ENCODE measurements at places on chromosomes 7 and 10.

DNA sequence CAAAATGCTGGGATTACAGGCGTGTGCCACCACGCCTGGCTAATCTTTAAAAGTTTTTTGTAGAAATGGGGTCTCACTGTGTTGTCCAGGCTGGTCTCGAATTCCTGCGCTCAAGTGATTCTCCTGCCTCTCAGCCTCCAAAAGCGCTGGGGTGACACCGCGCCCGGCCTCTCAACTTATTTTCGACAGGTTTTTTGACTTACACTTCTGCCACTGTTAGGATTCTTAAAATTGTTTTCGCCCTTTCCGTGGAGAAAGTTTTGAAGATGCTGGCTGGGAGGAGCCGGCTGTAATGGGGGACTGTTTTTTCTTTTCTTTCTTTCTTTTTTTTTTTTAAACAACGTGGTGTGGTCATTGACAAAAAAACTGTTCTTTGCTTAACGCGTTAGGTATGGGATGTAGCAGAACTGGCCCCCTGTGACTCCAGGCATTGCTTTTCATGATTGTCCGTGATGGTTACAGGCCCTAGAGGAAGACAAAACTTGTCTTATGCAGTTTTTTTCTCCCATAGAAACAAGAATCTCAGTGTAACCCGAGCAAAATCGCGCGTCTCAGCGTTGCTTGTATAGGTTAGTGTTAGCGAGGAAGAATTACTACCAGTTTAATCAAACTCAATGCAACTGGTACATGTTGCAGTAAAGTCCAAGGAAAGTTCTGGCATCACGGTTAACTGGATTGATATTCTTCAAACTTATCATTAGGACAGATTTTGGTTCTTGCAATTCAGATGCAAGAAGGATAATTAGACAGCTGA, 72.2 kb downstream of the DAGLB start:
- DNase-seq, result no peak

GRCh38 chr7:155878250-155878649, 66.0 kb upstream of the SHH start:
- DNase-seq, result no peak

DNA sequence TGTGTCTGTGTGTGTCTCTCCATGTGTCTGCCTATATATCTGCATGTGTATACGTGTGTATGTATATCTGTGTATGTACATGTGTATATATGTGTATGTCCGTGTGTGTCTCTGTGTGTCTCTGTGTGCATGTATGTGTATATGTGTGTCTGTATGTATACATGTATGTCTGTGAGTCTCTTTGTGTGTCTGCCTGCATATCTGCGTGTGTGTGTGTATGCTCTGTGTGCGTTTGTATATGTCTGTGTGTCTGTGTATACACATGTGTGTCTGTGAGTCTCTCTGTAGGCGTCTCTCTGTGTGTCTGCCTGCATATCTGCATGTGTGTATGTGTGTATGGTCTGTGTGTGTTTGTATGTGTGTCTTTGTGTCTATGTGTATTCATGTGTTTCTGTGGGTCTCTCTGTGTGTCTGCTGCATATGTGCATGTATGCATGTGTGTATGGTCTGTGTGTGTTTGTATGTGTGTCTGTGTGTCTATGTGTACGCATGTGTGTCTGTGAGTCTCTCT, 23.7 kb upstream of the KLF6 start:
- DNase-seq, result no peak

DNA sequence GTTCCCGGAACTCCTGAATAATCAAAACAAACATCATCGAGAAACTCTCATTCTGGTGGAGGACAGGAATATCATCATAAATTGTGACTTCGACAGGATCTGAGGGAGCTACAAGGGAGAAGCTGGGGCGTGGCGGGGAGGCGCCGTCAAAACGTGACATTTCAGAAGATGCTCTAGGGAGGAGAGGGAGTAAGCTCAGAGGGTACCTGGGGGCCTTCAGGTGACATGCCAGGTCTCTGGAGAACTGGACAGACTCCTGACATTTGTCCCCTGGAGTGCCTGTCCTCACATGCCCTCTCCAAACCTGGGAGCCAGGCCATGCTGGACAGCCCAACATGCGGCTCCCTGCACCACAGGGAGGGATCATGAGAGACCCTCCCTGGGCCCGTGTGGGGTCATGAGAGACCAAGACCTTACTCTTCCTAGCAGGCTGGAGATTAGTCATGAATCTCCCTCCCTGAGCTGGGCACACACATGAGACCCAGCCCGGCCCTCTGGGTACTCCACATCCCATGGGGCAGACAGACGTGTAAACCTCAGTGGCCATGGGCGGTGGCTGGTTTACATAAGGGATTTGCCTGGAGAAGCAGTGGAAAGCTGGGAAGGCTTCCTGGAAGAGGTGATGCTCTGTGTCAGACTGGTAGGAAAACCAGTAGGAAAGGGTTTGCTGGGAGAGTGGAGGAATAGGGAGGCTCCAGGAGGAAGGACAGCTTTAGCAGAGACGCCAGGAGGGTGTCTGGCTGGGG, 81.0 kb downstream of the MYL10 start:
- no peak for DNase-seq

DNA sequence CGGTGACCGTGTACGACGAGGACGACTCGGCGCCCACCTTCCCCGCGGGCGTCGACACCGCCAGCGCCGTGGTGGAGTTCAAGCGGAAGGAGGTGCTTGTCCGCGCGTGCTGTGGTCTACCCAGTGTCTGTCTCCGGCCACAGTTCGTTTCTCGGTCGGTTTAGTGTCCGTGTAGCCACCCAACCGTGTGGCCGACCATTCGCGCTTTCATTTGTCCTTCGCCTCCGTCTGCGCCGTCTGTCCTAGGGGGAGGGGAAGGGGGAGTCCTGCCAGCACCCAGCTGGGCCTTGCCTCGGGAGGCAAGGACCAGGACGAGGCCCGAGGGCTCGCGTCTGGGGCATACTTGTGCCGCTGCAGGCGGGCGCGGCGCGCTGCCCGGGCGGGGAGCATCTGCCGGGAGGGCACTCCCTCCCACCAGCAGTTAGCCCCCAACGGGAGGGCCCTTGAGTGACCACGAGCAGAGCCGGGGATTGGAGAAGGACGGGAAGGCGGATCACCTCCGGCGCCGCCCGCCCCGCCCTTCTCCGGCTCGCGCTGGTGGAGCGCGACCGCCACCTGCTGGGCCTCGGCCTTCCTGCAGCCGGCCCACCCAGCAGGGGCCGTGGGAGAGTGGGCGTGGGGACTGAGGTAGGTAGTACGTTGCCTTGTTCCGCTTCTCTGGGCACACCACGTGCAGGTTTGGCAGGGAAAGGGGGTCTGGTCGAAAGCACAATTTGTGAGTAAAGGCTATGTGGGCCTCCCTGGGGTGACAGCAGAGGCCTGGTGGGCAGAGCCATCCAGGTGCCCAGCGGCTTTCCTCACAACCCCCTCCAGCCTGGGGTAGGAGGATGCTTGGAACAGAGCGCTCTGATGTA, 28.5 kb downstream of the RET start:
- DNase-seq, result peak; percentile 31

DNA sequence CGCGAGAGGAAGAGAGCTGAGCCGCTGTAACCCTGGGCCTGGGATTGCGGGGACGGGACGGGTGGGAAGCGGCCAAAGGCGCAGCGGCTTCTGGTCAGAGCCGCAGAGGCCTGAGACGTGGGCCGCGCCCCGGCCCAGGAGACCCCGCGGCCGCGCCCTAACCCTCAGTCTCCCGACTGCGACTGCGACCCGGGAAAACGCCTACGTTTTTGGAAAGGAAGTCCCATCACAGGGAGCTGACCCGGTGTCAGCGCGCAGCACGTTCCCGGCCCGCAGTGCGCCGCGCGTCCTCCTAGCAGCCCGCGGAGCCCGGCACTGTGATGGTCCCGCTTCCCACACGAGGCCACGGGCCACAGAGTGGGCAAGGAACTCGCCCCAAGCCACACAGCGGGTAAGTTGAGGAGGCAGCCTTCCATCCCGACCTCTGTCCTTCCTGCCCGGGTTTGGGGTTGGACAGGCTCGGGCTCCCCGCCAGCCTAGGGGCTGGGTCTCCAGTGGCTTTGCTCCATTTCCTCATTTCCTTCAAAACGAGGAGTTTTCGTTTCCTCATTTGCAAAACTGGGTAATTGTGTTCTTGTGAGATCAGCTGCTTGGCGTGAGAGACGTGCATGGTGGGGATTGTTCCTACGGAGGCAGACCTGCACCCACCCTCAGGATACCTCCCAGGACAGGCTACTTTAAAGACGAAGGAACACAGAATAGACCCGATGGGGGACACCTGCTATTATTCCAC, 1.2 kb downstream of the GPNMB start:
- DNase-seq, result no peak

DNA sequence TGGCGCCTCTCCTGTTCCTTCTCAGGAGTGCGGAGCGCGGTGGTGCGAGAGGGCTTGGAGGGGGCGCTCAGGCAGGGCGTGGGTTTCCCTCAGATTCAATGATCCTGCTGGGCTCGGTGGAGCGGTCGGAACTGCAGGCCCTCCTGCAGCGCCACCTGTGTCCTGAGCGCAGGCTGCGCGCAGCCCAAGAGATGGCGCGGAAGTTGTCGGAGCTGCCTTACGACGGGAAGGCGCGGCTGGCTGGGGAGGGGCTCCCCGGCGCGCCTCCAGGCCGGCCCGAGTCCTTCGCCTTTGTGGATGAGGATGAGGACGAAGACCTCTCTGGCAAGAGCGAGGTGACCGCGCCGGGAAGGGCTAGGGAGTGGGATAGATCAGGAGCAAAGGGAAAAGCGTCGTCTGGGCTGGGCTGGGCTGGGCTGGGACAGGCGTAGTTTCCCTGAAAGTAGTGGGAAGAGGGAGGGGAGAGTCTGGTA, 17.0 kb downstream of the FAM131B start:
- DNase-seq, result no peak

- no peak for DNase-seq
Measured at GRCh38 chr10:99280472-99280871, 44.8 kb upstream of the HPSE2 start.

DNA sequence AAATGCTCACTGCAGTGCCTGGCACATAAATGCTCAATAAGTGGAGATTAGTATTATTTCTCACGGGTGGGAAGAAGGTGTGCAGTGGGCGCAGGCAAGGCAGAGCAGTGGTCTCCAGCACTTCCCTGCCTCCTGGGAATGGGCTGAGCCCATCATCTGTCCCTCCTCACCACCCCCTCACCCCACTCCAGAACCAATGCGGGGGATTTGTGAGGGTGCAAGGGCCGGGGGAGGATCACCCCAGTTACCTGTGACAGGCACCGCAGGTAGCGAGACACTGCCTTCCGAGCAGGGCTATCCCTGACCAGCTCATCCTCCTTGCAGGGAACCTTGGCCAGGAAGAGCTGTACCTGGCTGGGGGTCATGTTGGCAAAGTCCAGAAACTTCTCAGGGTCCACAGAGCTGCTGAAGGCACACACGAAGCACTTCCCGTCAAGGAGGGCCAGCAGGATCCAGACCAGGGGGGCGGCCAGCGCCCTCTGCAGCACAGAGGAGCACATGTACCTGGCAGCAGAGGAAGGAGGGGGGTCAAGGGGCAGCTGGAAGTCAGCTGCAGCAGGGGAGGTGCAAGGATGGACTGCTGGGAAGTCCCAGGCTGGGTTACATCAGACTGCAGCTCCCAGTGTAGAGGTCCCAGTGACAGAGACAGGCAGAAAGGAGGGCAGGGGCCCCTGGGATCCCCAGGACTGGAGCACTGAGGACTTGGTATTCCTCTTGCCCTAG, 2.8 kb downstream of the CALHM3 start:
- no peak for DNase-seq

- DNase-seq, result no peak
Measured at GRCh38 chr7:107503687-107504086, 33.8 kb downstream of the GPR22 start.

GRCh38 chr10:113369365-113369694, 183.5 kb upstream of the HABP2 start:
- DNase-seq, result no peak

- DNase-seq, result no peak
Measured at GRCh38 chr10:17838080-17838648, 29.0 kb downstream of the MRC1 start.

GRCh38 chr10:17005621-17006566, 123.7 kb downstream of the CUBN start:
- no peak for DNase-seq

DNA sequence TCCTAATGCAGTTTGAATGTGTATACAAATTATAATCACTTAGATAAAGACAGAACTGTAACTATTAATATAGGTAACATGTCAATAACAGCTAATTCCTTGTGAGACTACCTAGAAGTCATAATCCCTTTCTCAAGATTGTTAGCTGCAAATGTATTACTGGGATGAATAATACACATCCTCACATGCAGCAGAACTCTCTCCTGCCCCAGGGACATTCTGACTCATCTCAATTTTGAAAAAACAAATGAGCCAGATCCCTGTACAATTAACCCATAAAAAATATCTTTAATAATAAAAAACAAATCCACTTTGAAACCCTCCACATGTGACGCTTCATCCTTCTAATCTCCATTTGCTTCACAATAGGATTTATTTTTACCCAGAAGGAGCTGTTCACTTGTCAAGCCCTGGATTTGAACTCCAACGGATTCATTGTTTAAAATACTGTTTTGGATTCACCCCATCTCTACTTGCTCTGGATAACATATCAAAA, 428.4 kb upstream of the TEX47 start:
- no peak for DNase-seq

- DNase-seq, result peak; percentile 63
Measured at GRCh38 chr7:7221599-7222038, 39.3 kb downstream of the C1GALT1 start.

DNA sequence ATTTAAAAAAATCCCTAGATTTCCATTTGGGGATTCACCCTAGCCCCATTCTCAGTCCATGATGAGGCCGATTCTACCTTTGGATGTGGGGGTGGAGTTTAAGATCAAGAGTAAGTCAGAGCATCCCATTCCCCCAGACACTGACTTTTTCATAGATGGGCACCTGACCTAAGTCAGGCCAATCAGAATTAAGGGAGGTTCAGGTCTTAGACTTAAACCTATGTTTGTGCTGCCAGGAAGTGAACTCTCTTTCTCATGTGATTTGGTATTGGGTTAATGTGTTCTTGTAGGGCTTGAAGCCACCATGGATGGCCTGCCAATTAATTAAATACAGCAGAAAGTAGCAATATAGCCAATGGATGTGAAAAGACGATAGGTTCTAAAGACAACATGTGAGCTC, 30.1 kb downstream of the HOXA1 start:
- no peak for DNase-seq

GRCh38 chr7:2107386-2108070, 125.2 kb downstream of the MAD1L1 start:
- DNase-seq, result no peak

GRCh38 chr10:69239136-69239535, 19.0 kb downstream of the HKDC1 start:
- DNase-seq, result no peak

- DNase-seq, result no peak
Measured at GRCh38 chr7:75985009-75985517, 9.3 kb downstream of the TMEM120A start.

GRCh38 chr7:156173748-156174353, 361.6 kb upstream of the SHH start:
- DNase-seq, result no peak

Data from fibroblast of skin of left biceps (primary cell).